PC-9 (cell line): ENCODE measurements at places on chromosomes 7 and 10. TPM values are rescaled to one million over a fixed set of nuclear protein-coding genes. Genes with fewer than 3 reads are reported as not detected.

DNA sequence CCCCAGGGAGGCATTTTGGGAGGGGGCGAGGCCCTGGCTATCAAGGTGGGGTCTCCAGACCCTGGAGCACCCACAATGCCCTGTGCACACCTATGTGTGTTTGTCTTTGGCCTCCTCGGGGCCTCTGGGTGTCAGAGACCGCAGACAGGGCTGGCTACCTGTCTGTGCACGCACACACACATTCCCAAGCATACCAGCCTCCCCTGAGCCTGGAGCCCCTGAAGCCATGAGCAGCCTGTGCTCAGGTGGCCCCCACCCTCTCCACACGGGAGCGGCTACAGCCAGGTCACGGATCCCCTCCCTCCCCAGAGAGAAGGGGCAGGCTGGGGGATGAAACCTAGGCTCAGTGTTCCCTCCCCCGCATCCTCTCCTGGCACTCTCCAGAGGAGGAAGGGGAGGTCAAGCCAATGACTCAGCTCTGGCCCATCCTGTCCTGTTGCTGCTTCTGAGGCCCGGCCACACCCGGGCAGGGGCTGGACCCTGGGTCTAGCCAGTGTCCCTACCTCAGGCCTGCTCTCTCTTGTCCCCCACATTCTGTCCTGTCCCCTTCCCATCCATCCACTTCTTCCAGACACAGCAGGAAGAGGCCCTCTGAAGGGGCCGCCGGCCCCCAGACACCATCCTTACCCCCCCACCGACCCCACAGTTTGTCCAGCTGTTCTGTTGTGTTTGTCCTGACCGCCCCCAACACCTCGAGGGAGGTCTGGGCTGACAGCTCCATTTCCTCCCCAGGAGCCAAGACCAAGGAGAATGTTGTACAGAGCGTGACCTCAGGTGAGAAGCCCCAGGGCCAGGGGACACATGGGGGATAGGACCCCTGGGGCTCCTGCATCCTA lies 720 bp downstream of the SNCG start:
- peak; percentile 82 for DNase-seq
- no peaks in the 10 kb centered on the region for H3K36me3 ChIP-seq
- H3K27ac ChIP-seq: peak overlapping the region; percentile 80
- H3K27me3 ChIP-seq: no peaks in the 10 kb centered on the region

The SOSTDC1 gene
- not detected in 2 replicates for total RNA-seq

GRCh38 chr10:96541921-96542320 lies 28.2 kb upstream of the TLL2 start:
- no peak overlapping the region for H3K4me3 ChIP-seq
- no peak overlapping the region for H3K27ac ChIP-seq
- H3K4me1 ChIP-seq: no peaks in the 10 kb centered on the region
- H3K36me3 ChIP-seq: peaks cover 4% of the 10 kb centered on the region; the same call in 1 of the 2 replicates

- no peaks in the 10 kb centered on the region for H3K36me3 ChIP-seq
- no peak overlapping the region for H3K4me3 ChIP-seq
- no peak for DNase-seq
- no peak overlapping the region for H3K27ac ChIP-seq
- peaks cover 15% of the 10 kb centered on the region for H3K27me3 ChIP-seq
Measured at GRCh38 chr10:44733501-44734488, 177.3 kb upstream of the TMEM72 start.

The CALML3 gene
- total RNA-seq: not detected in 2 replicates

The UPK3BL2 gene
- 24.3 and 36.8 TPM in 2 replicates for total RNA-seq

DNA sequence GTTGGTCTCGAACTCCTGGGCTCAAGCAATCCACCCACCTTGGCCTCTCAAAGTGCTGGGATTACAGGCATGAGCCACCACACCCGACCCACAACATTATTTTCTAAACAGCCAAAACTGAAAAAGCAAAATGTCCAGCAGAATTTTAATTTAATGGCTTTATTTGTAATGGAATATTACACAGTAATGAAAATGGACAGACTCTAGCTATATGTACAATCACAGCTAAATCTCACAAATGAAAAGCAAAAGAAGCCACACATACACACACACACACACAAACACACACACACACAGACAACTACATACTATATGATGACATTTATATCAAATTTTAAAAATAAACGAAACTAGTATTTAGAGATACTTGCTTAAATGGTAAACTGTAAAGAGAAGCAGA lies 18.7 kb downstream of the ARHGAP19 start:
- no peak overlapping the region for H3K27ac ChIP-seq
- peaks cover 6% of the 10 kb centered on the region for H3K4me1 ChIP-seq
- DNase-seq: no peak
- no peak overlapping the region for H3K4me3 ChIP-seq

GRCh38 chr7:6284055-6284400 lies 11.6 kb upstream of the CYTH3 start:
- no peaks in the 10 kb centered on the region for H3K36me3 ChIP-seq
- peaks cover 35% of the 10 kb centered on the region for H3K4me1 ChIP-seq
- H3K4me3 ChIP-seq: no peak overlapping the region; the same call in 1 of the 2 replicates
- peak; percentile 59 for DNase-seq

GRCh38 chr7:26250239-26250638 lies 41.4 kb upstream of the SNX10 start:
- no peaks in the 10 kb centered on the region for H3K4me1 ChIP-seq
- no peak overlapping the region for H3K27ac ChIP-seq
- no peak for DNase-seq
- H3K36me3 ChIP-seq: no peaks in the 10 kb centered on the region

The SPAM1 gene
- not detected in 2 replicates for total RNA-seq

DNA sequence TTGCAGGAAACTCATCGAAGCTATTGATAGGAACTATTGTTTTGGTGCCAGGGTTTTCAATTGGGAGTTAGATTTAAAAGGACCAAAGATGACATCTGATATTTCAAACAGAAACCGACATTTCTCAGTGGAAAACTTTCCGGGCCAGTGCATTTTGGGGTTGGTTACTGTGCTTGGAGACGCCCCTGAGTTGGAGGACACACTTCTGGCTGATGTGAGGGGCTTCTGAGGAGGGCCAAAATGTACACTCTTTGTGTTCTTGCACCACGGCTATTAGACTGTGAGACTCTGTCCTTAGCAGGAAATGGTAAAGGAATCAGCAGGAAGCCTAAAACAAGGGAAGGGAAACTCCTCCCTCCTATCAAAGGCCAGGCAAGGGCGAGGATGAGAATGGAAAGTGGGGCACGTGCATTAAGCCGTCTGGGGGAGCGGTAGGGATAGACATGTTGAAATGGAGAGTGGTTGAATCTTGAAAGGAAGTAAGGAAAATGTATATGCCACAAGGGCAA lies 1.8 kb upstream of the SRGN start:
- no peaks in the 10 kb centered on the region for H3K4me1 ChIP-seq
- H3K36me3 ChIP-seq: no peaks in the 10 kb centered on the region
- no peak overlapping the region for H3K27ac ChIP-seq
- no peak overlapping the region for H3K4me3 ChIP-seq

DNA sequence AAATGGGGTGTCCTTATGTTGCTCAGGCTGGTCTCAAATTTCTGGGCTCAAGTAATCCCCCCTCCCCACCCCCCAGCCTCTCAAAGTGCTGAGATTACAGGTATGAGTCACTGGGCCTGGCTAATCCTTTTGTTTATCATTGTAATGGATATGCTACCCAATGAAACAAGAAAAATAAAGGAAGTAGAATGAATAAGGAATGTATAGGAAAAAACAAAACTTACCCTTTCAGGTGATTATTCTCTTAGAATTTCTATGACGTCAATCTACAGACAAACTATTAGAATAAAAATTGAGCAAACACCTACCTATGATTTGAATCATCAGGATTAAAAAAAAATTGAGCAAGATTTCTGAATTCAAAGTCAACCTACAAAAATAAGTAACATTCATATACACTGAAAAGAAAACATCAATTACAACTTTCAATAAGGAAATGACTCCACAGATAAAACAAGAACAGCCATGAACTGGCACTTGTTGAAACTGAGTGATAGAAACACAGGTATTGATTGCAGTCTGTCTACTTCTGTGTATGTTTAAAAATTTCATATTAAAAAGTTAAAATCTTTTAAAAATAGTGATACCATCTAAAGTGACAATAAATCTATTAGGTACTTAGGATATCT lies 12.2 kb downstream of the ADAM12 start:
- H3K36me3 ChIP-seq: no peaks in the 10 kb centered on the region
- DNase-seq: peak; percentile 72
- H3K27me3 ChIP-seq: no peaks in the 10 kb centered on the region

The ATOH7 gene
- total RNA-seq: not detected in 2 replicates

DNA sequence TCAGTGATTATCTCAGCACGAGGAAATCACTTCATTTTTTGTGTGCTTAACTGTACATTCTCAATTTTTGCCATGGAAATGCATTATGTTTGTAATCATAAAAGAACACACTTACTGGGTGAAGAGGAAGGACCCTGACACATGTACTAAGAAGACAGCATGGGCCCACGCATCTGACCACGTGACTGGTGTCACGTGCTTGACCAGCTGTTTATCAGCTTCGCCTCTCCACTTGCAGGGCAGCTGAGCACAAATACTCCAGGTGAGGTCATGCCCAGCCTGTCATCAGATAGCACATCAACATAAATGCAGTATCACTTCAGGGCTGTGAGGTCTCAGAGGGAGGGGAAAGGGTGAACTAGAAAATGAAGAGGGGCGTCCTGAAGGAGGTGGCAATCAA lies 179.8 kb downstream of the EBF3 start:
- no peak overlapping the region for H3K4me3 ChIP-seq
- no peaks in the 10 kb centered on the region for H3K4me1 ChIP-seq
- no peaks in the 10 kb centered on the region for H3K36me3 ChIP-seq
- no peak for DNase-seq
- H3K27ac ChIP-seq: no peak overlapping the region
